ENCODE measurements at places on chromosomes 1 and 21. TPM values are rescaled to one million over a fixed set of nuclear protein-coding genes. Genes with fewer than 3 reads are reported as not detected.

Gene CD34
- total RNA-seq: not detected

Gene SPRR5
- total RNA-seq: not detected

Gene IL20
- not detected for total RNA-seq

Gene FTCD
- total RNA-seq: not detected

Gene CDC14A
- total RNA-seq: 1.9 TPM

Gene CASQ2
- total RNA-seq: not detected

Gene RHBDL2
- 1.9 TPM for total RNA-seq

Gene SRSF11
- 59.1 TPM for total RNA-seq

Gene LMOD1
- not detected for total RNA-seq

Gene LCA5L
- total RNA-seq: 1.9 TPM

Gene LIN28A
- total RNA-seq: not detected

Gene GORAB
- total RNA-seq: 6.4 TPM

Gene ERICH3
- total RNA-seq: not detected

Gene CCDC190
- not detected for total RNA-seq

Gene HSD3B2
- total RNA-seq: not detected

Gene OR2G6
- total RNA-seq: not detected

Gene KRTAP19-1
- total RNA-seq: not detected

Gene RHD
- total RNA-seq: not detected

Gene TSTD1
- 0.25 TPM for total RNA-seq

Gene KRTAP10-4
- total RNA-seq: not detected

Gene ALX3
- not detected for total RNA-seq

Gene SON
- 84.1 TPM for total RNA-seq

Gene TMEM61
- 0.86 TPM for total RNA-seq

Gene HHAT
- total RNA-seq: 1.5 TPM

Gene CRP
- total RNA-seq: not detected

Gene CNR2
- total RNA-seq: not detected

Gene SPRR1B
- not detected for total RNA-seq

Gene CRYBG2
- total RNA-seq: 1.3 TPM

Gene TNN
- not detected for total RNA-seq

Gene NAV1
- 8.4 TPM for total RNA-seq

Gene ARHGEF11
- total RNA-seq: 16.4 TPM

Gene ABL2
- 16.8 TPM for total RNA-seq

Gene FCRL2
- total RNA-seq: not detected
